Fibroblast of lung (primary cell): ENCODE measurements at places on chromosomes 11 and 22.

DNA sequence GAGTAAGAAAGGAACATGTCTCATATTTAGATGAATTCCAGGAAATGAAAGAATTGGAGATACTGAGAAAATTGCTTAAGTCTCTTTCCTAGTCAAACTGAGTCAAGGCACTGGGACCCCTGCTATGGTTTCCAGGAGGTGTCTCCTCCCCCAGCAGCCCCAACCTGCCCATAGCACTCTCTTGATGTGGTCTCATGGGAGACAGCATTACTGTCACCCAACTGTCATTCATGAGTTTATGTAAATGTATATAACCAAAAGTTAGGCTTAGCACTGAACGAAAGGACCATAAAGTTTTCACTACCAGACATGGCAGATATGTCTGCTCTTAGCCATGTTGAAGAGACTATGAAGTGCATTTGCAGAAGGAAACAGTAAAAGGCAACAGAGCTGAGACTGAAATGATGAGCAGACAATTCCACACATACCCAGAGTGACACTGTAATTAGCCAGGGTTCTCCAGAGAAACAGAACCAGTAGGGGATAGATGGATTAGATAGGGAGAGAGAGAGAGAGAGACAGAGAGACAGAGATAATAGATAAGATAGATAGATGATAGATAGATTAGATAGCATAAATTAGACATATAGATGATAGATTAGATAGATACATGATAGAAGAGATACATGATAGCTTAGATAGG is 328.1 kb downstream of the BRD1 start:
- H3K4me3 ChIP-seq: no peak overlapping the region
- H3K27me3 ChIP-seq: no peaks in the 10 kb centered on the region
- H3K36me3 ChIP-seq: no peaks in the 10 kb centered on the region
- no peak overlapping the region for H3K27ac ChIP-seq
- H3K4me1 ChIP-seq: no peaks in the 10 kb centered on the region

GRCh38 chr22:42725606-42726355 is 5.1 kb upstream of the A4GALT start:
- no peak overlapping the region for H3K4me3 ChIP-seq
- no peaks in the 10 kb centered on the region for H3K36me3 ChIP-seq
- H3K4me1 ChIP-seq: peaks cover 5% of the 10 kb centered on the region
- no peak overlapping the region for H3K27ac ChIP-seq

DNA sequence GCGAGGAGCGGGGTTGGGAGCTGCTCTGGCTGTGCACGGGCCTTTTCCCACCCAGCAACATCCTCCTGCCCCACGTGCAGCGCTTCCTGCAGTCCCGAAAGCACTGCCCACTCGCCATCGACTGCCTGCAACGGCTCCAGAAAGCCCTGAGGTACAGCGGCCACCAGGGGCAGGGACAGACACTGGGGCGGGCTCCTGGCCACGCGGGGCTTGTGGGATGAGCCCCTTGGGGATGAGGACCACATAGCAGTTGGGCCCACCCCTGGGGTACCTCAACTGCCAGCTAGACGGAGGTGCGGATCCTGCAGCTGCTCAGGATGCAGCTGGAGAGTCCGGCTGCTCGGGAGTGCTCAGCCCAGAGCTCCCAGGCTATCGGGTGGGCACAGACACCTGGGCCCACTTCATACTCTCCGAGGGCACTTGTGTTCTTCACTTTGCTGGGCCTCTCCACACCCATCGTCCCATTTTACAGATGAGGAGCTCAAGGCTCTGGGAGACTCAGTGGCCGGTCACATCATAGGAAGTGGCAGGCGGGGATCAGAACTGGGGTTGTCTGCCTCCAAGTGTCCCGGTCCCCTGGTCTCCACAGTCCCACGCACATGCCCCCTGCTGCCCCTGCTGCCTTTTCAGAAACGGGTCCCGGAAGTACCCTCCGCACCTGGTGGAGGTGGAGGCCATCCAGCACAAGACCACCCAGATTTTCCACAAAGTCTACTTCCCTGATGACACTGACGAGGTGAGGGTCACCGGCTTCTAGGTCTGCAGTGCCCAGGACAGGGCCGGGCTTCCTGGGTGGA is 77.6 kb downstream of the MYO7A start:
- H3K27ac ChIP-seq: no peak overlapping the region
- DNase-seq: no peak
- peaks cover 2% of the 10 kb centered on the region for H3K4me1 ChIP-seq
- H3K4me3 ChIP-seq: no peak overlapping the region
- no peaks in the 10 kb centered on the region for H3K27me3 ChIP-seq

GRCh38 chr11:71397331-71397860 is 50.8 kb downstream of the DHCR7 start:
- H3K4me1 ChIP-seq: no peaks in the 10 kb centered on the region
- H3K27me3 ChIP-seq: peaks cover 4% of the 10 kb centered on the region
- no peak overlapping the region for H3K4me3 ChIP-seq
- H3K36me3 ChIP-seq: no peaks in the 10 kb centered on the region
- no peak for DNase-seq

DNA sequence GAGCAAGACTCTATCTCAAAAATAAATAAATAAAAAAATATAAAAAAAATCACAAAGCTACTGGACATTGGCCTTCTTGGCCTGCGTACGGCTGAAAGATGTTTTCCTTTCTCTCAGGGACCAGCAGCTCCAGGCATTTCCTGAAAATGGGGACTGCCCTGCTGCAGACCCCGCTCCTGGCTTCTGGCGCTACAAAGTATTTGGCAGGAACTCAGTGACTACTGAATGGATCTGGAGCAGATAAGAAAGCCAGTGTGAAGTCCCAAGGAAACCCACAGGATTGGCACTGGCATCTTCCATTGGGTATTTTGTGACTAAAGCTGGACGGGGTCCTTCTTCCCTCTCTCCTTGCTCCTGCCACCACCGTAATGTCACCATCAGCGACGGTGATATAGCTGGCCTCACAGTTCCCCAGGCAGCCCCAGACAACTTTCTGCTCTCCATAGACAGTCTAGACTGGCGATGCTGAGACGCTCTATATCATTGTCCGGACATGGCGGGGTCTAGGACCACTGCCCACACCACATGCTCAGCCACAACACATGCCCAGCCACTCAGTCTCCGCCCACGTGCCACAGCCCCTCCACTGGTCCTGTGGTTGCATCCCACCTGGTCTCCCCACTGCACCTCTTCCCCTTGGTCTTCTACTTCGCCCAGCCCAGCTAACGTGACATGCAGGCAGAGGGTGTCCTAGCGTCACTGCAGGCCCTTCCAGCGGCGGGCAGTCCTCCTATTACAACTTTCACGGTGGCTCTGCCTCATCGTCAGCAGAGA is 22.7 kb upstream of the YPEL1 start:
- H3K36me3 ChIP-seq: peaks cover 10% of the 10 kb centered on the region
- H3K4me1 ChIP-seq: peaks cover 23% of the 10 kb centered on the region
- H3K27ac ChIP-seq: no peak overlapping the region
- no peak overlapping the region for H3K4me3 ChIP-seq
- H3K27me3 ChIP-seq: no peaks in the 10 kb centered on the region
